GM06990 (cell line): ENCODE measurements at places on chromosomes 1 and 21.

DNA sequence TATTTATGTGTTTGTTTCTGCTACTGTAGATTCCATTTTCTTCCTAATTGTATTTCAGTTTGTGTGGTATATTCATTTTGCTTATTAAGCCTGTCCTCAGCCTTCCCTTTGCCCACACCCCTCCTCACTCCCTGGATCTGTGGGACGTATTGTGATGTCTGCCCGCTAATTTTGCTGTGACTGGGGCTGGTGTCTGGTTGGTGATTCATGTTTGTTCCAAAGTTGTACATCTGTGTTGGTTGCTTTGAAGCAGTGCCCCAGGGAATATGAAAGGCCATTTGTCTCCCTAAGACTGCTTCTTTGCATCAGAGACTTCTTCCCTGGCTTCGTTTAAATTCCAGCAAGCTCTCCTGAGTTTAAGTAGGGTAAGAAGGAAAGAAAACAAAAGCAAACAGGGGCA lies 289.5 kb upstream of the SGIP1 start:
- DNase-seq, result no peak

DNA sequence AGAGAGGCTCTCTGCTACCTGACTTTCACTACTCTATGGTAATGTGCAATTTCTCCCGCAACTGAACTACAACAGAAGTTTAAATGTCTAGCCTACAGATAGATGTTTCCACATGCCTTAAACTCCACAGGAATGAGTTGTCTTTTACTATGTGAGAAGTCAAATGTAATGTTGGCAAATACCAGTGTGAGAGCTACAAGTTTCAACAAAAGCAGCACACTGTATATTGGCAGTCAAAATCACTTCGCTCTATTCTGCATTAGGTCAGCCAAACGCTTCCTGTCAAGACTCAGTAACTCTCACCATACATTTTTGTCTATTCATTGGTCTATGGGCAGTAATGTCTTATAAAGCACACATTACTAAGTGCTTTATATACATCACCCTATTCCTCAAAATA lies 41.9 kb downstream of the LUZP1 start:
- DNase-seq, result no peak

DNA sequence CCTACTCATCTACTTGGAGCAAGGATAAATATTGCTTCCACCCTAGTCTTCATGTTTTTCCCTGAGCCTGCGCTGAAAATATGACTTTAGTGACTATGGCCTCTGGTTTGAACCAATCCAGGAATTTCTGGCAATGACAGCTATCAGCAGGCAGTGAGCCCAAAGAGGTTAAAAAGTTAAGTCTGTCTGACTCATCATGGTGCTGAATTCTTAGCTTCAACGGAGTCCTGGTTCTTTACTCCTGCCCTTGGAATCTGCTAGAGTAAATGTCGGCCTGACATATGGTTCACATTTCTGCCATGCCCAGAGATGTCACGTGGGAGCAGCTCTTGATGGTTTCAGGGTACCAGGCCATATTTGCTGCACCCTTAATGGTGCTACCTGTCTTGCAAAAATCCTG lies 351.6 kb upstream of the PLXNA2 start:
- no peak for DNase-seq

DNA sequence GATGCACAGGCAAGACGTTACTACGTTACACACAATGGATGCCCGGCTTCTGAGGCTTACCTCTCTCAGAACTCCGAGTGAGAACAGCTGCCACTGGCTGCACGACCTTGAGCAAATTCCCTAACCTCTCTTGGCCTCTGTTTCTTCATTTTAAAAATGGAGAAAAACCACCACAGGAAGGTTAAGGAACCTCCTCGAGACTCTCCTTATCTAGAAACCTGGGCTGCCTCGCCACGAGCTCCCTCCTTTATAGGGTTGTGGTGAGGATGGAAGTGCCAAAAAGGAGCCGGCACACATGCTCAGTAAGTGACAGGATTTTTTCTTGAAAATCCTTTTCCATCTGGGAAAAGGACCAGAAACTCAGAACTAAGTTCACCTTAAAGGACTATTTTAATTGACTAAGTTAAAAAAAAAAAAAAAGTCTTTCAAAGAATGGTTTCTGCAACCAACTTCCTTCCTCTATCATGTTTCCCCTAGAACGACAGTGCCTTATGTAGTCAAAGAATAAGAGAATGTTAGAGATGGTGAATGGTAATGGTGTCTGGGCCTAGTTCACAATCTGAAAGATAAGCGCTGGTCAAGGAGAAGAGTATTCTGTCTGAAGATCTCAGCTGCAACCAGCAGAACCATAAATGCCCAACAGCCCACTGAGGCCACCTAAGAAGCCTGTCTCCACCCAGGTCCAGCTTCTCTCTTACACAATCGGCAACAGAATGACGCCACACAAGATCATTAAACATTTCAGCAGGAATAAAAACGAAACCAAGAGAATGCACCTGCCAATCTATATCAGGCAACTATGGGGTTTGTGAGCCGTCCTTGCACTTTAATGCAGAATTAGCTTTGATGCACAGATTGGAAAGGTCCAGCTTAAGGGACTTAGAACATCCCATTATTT lies 64.9 kb downstream of the SLC45A1 start:
- DNase-seq, result no peak

DNA sequence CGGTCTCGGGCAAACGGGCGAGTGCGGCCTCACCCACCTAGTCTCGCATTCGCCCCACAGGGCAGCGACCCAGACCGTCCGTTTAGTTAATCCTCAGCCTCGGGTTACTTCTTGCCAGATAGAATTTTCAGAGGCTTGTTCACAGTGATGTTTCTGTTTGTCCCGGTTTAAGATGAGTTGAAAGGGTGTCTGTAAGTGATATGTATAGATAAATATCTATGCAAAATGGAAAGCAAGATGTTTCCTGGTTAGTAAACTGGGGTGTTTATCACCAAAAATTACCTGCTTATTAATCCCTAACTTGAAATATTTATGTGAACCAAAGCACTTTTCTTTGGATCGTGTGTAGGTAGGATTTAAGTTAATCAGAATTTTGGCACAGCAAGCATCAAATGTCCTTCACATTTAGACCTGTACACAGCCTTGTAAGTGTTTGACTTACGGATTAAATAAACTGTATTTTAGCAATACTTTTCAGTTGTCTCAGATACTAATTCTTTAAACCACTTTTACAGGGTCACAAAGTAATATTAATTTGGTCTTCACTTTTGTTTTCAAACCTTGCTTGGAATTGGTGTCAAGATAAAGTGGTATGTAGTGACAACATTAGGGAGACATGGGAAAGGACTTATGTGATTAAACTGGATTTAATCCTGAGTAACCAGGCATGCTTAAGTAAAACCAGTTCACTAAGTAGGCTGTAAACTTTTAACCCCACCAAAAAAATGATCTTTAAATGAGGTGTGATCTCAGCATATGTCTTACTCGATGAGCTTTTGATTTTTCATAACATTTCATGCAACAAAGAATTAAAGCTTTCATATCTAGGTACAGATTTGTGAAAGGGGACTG lies 914 bp downstream of the ZNF326 start:
- DNase-seq, result no peak

- DNase-seq, result no peak
Observed at GRCh38 chr1:243483071-243483771, 227.4 kb downstream of the SDCCAG8 start.

DNA sequence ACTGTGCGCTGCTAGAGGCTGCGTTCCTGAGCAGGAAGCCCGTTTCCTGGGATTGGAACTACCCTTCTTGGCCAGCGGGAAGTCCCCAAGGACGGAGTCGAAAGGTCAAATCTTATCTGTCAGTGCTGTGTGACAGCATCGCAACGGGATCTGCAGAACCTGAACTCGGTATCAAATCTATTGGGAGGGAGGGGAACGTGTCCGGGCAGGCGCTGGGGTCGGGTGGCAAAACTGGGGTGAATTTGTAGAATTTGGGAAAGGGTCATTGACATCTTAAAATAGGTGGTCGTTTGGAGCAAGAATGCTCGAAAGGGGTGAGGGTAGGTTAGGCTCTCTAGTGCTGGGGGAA lies 725 bp upstream of the ARPC5 start:
- no peak for DNase-seq

GRCh38 chr1:184324972-184325371 lies 61.9 kb upstream of the C1orf21 start:
- DNase-seq, result no peak

DNA sequence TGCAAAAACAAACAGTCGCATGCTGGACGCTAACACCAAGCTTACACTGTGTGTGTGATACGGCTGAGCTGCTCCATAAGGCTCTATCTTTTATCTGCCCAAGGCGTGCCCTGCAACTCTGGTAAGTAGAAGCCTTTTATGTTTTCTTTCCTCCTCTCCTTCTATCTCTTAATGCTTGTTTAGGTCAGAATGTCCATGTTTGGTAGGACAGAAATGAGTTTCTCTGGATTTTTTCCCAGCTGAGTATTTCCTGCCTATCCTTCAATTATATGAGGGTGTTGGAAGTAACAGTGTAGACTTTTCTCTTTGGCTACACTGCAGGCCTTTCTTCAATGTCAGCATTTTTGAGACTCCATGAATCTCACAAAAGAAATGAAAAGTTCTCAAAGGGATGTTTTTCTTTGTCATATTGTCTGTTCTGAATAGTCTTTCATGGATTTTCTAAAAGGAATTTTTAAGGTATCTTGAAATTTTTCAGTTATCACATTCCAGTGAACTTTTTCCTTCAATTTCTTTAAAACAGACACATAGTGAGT lies 124.2 kb downstream of the MACF1 start:
- no peak for DNase-seq

DNA sequence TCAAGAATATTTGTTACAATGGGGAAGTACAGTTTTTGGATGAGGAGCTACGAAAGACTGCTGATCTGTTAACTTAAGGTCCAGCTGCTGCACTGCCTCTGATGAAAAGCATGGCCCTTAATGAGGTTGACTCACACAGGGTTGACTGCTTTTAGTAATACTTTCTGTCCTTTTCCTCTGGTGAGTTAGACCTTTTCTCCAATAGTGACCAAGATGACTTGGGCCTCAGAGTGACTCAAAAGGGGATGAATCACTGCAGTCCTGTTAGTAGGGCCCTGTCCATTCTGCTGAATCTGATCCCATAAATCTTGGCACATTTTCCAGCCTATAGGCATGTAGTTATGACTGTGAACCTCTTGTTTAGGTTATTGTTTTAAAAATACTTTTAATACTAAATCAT lies 2.7 kb downstream of the DISP1 start:
- DNase-seq, result no peak

GRCh38 chr1:17232759-17233661 lies 15.9 kb upstream of the PADI3 start:
- no peak for DNase-seq

GRCh38 chr21:14697769-14698168 lies 151.7 kb upstream of the SAMSN1 start:
- DNase-seq, result no peak

- no peak for DNase-seq
Observed at GRCh38 chr1:117178756-117179155, 32.0 kb downstream of the VTCN1 start.

- DNase-seq, result no peak
Observed at GRCh38 chr1:37474697-37475379, 458 bp downstream of the ZC3H12A start.

GRCh38 chr1:9296850-9297249 lies 4.2 kb downstream of the SPSB1 start:
- DNase-seq, result no peak

DNA sequence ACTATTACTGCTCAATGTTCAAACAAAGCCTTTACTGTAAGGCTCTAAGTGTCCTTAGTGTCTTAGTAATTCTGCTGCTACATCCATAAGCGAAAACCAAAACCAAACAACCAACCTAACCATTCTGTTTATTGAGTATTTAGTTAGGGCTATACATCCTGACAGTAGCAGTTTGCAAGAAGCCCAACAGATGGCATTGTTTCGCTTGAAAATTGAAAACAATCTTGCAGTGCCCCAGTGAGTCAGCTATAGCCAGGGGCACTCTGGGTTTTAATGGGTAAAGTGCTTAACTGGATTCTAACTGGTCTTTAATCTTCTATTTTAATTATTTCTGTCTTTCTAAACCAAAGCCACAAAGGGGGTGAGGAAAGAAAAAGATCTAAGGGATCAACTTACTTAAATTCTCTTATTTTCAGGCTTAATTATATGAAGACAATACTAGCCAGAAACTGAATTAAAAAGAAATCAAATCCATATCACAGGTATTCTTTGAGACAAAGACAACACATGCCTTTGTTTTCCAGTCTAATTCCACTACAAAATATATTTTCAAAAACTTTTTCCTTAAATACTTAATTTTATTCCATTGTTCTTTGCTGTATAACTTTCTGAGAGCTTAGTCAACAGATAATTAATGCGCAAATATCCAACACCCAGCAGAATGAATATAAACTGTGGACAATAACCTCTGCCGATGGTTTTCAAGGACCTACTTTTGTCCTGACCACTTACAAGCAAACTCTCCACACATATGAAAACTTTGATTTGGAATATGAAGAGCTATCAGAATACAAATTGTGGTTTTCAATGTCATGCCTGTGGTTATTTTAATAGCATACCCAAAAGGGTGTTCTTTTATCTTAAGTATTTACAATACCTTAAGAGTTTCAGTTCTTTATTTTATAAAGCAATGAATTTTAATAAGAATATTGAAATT lies 15.2 kb downstream of the POGZ start:
- peak; percentile 24 for DNase-seq

GRCh38 chr1:16168622-16169360 lies 12.9 kb upstream of the EPHA2 start:
- DNase-seq, result no peak

DNA sequence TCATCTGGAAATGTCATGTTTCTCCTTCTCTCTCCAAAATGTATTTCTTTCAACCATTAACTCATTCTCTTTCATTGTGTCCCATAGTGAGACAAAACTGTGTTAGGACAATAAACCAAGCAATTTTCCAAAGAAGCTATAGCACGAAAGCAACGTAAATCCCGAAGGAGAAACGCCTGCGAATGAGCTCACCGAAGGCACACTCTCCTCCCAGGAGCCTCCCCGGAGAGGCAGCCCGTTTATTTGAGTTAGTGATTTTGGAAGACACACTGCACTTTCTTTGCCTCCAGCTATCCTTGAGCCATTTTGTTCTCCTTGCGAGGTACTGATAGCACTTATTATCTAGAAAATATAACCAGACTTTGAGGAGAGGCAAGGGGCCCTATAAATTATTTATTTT lies 41.2 kb downstream of the RSPH1 start:
- no peak for DNase-seq

- no peak for DNase-seq
Observed at GRCh38 chr1:2516124-2516523, 10.3 kb downstream of the PANK4 start.

- DNase-seq, result no peak
Observed at GRCh38 chr1:73331726-73332125, 866.2 kb downstream of the LRRIQ3 start.

GRCh38 chr1:68460935-68461334 lies 11.2 kb upstream of the RPE65 start:
- DNase-seq, result no peak

DNA sequence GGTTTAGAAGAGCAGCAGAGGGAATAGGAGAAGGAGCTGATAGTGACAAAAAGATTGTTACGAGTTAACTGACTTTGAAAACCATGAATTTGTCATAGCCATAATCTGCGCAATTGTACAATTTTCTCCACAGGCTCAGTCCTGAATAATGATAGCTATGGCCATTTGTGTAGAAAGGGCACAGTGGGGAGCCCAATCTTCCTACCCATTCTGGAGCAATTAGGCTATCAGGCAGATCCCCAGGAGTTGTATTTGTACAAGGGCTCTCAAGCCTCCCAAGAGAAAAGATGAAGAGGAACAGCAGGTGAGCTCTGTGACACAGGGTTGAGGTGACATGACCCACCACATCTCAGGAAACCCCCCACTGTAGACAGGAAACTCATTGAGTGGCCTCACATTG lies 42.1 kb upstream of the SAMD13 start:
- no peak for DNase-seq

- no peak for DNase-seq
Observed at GRCh38 chr21:39050841-39051587, 132.2 kb downstream of the PSMG1 start.

GRCh38 chr1:45348966-45349677 lies 8.9 kb upstream of the MUTYH start:
- DNase-seq, result no peak
